Kidney capillary endothelial cell (primary cell): ENCODE measurements at places on chromosomes 4 and X.

- no peak for DNase-seq
Observed at GRCh38 chrX:126065901-126066660, 100.0 kb downstream of the DCAF12L2 start.

DNA sequence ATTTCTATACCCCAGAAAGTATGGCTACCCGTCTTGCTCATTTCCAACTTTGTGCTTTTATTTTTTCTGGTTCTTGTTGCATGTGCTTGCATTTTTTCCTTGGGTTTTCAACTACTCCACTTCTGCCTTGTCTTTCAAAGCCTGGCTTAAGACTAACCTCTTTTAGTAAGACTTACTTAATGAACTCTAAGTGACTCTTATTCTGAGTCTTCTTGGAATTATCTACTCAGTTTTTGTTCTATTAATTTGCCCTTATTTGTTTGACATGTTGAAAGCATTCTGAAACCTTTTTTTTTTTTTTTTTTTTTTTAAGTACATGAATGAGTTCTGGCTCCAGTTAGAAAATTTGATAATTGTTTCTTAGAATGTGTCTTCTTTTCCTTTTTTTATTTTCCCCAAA is 74.8 kb downstream of the SLIT2 start:
- no peak for DNase-seq

DNA sequence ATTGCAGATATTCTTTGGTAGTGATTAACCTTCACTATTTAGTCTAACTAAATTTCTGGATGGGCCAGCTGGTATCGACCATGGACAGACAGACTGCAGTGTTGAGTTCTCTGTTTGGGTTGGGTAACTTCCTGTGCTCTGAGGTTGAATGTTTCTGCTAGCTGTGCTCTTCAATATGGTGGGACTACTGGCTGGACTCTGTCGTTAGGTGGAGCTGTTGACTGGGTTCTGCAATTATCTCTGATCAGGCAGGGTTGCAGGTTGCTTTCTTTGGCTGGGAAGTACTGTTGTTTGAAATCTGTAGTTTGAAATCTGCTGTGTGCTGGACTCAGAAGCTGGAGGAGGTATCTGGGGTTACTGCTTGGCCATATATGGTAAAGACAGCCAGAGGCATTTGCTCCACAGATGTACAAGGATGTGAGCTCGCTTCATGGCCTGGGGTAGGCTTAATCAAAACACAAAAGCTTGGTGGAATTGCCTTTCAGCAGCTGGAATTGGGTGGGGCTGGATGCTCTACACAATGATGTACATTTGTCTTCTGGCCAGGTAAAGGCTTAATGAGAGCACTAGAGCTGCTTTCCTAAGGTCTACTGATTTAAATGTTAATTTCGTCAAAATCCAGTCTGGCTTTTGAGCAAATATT is 1472.0 kb downstream of the FAM133A start:
- DNase-seq, result no peak

- DNase-seq, result no peak
Observed at GRCh38 chr4:58767598-58767997, 1657.4 kb upstream of the IGFBP7 start.

DNA sequence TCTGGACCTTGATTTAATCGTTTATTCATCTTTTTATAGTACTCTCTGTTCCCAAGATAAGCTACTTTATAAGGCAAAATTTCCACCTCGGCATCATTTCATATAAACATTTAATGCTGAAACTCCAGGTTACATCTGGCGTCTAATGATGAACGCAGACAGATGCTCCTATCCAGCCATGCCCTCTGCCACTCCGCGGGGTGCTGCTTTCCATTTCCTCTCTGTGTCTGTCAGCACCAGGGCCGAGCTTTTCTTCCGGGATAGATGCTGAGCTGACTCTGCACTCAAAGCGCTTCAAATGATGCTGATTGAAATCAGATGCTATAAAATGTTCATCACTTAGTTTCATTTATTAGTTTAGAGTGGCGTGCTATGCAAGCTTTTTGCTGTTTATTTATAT is 80.5 kb upstream of the HELT start:
- DNase-seq, result no peak

DNA sequence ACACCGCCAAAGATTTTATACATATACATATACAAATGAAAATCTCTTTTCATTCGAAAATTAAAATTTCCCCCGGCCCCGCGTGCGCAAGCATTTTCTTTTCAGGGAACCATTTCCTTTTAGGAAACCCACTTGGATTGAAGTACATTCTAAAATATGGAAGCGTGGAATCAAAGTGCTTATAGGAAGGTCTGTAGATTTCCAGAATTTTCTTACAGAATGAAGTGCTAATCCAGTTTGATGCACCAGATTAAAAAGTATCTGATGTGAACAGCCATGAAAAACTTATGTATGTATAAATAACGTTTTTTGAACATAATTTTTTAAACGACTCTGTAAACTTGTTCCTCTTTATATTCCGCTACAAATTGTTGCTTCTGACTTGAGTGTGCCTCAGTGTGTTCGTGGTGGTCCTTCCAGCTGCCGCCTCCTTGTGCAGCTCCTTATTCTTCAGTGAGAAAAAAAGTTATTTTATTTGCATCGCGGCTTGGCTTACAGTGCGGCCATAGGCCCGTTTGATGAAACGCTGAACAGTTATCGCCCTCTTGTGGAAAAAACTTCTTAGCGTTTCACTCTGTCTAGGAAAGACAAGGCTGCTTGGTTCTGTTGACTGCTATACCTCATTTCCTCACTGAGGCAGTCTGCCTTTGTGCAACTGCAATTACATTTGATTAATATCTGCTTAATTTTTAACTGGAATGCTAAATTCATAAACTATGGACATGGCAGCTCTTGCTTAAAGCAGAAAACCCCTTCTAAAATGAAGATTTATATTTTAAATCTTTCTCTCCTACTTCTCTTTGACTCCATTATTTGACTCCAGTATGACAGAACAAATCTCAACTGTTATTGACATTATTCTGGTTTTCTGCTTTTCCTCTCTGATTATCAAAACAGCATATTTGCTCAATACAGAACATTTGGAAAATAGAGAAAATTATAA is 4.7 kb upstream of the NKX6-1 start:
- DNase-seq, result peak; percentile 67

DNA sequence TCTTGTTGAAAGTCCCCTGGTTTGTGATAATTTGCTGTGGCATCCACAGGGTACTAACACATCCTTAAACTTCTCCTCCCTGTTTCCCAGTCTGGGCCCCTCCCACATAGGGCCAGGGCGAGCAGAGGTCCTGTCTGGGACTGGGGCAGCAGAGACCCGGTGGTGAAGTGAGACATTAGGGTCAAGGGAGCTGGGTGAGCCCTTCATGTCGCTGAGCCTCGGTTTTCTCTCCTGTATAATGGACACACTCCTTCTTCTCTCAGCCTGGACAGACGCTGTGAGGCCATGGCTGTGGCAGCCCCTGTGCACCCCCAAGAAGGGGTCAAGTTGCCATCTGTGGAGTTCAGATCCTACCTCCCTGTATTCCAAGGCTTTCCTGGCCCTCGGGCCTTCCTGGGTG is 33.0 kb upstream of the HMX1 start:
- DNase-seq, result no peak

- no peak for DNase-seq
Observed at GRCh38 chrX:153468008-153468580, 2.3 kb downstream of the HAUS7 start.

GRCh38 chr4:114137984-114138383 is 158.5 kb upstream of the ARSJ start:
- no peak for DNase-seq

DNA sequence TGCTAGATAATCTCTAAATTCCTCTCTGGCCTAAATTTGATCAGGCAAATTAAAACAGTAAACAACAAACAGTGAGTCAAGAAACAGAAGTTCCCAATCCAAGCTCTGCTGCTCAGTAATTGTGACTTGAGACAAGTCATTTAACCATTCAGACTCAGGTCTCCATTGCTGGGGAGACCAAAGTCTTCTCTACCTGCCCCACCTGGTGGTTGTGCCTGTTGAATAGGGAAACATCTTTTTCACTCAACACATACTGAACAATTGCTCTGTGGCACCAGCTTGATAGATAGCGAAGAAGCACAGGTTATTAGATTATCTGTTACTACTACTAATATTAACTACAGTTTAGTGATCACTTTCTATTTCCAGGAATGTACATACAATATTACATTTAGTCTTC is 112.1 kb upstream of the EOLA2 start:
- DNase-seq, result no peak

- no peak for DNase-seq
Observed at GRCh38 chr4:4752576-4753401, 106.7 kb upstream of the MSX1 start.

DNA sequence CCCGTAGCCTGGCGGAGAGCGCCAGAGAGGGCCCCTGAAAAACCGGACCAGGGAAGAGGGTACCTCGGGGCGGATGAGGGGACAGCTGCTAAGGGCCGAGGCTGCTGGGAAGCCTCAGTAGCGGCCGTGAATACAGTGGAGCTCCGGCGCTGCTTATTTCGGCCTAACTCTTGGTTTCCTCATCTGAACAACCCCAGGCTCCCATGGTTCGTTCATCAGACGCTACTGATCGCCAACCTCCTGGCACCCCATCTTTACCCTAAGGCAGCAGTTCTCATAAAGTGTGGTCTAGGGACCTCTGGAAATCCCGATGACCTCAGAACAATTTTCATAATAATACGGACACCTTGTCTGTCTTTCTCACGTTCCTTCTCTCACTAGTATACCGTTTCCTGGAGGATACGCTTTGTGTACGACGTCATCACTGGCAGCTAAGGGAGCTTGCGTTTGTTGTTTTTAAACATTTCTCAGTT is 645 bp upstream of the RAB28 start:
- DNase-seq, result peak; percentile 3

- no peak for DNase-seq
Observed at GRCh38 chrX:53332204-53332603, 50.8 kb upstream of the IQSEC2 start.

DNA sequence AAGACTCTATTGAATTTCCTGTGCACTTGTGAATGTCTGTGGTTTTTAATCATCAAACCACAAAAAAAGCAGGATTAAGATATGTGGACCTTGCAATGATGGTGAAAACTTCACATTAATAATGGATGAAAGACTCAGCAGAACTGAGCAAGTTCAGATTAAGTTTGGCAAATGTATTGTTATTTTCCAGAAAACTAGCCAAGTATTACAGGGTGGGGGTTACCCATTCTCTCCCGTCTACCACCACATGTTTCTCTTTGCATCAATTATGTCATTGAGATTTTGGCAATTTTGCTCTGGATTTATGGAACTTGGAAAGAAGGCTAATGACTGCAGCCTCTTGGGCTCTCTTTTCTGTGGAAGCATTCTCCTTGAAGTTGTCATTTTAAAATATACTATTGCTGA is 577.1 kb downstream of the ANKRD50 start:
- DNase-seq, result no peak

DNA sequence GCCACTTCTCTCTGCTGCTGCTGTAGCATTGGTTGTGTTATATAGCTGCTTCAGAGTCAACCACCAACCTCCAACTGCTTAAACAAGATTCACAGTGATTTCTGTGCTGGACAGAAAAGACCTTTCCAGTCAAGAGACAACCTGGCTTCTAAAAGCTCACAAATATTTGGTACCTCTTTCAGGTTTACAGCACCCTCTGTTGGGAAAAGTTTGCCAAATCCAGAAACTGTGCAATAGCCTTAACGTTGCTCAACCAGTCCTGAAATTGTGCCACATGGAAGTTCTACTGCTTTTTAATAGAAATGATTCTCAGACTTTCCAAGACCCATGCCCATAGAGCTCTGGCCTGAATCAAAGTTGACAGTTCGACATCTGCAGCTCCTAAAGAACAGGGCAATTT is 842.1 kb upstream of the HTR2C start:
- no peak for DNase-seq

DNA sequence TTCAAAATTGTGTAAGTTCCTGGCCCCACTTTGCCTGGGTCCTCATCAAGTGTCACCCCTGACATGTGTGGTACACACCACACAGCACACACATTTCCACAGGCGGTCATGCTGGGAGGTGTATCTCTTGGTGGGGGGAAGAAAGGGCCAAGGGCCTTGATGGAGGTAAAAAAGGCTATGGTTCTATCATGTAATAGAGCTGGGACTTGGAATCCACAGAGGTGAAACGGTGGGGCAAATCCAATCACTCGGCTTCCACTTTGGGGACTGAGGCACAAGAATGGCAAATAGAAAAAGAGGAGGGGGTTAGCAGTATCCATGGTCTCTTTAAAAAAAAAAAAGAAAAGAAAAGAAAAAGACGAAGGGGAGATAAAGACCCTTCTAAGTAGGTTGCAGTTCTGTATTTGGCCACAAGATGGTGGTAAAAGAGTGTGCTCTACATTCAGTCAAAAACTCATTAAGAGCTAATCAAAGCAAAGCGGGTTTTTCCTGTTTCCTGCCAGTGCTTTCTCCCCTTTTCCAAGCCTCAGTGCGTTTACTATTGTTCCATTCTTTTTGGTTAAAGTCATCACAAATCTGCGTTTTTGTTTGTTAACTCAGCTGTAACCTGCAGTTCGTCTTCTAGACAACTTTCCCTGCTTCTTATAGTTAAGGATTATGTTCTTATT is 37.0 kb upstream of the ATP6AP2 start:
- DNase-seq, result peak; percentile 40

- DNase-seq, result no peak
Observed at GRCh38 chrX:10233173-10233572, 76.4 kb downstream of the CLCN4 start.

DNA sequence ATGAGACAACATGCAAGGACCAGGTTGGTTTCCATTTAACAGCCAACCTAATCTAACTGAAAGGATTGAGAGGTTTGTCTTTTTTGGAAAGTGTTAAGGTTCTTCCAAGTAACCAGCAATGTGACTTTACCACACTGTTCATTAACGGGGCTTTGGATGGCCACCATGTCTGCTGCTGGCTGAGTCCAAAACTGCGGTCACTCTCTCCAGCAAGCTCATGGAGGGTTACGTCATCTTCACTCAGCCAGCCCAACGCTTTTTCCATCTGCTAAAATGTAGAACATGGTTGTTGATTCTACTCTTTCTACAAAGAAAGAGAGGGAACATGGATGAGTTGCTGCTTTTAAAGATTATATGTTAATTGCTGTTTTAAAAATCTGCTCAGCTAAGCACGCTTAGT is 11.0 kb downstream of the PKD2 start:
- no peak for DNase-seq

GRCh38 chr4:31366041-31366440 is 645.9 kb downstream of the PCDH7 start:
- DNase-seq, result no peak

DNA sequence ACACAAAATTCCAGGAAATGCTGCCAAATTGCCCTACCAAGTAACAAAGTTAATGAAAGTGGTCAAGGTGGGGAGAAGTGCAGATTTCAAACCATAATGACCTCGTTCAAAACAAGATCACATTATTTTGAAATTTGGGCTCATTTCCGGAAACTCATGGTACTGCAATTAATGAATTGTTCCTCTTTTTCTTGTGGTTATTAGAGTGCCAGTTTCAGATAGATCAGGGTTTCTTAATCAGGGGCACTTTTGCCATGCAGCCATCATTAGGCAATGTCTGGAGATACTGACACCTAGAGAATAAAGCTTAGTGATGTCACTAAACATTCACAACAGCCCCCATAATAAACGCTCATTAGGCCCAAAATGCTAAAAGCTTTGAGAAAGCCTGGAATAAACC is 381.5 kb upstream of the GALNT7 start:
- DNase-seq, result no peak
